Uterus (tissue), 4 donors: ENCODE measurements at places on chromosomes 16 and 17. TPM values are rescaled to one million over a fixed set of nuclear protein-coding genes. Genes with fewer than 3 reads are reported as not detected.

GRCh38 chr17:17225901-17226300 is 11.1 kb downstream of the FLCN start:
- no peak for DNase-seq

DNA sequence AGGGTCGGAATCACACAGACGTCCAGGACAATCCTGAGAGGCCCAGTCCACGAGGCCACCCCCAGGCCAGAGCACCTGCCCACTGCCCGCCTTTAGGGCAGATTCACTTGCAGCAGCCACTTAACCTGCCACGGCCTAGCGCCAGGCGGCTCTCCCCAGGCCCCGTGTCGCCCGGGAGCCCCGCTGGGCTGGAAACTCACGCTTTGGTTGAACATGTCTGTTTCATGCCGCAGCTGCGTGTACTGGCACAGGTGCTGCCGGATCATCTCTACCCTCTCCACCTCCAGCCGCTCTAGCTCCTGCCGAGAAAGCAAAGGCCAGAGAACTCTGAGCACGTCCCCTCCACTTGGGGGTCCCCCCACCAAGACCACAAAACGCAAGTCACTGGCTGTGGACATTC is 12.7 kb upstream of the RCVRN start:
- no peak for DNase-seq

- DNase-seq, result no peak
Measured at GRCh38 chr17:39639566-39640458, 2.9 kb downstream of the STARD3 start.

- DNase-seq, result no peak
Measured at GRCh38 chr17:36188891-36189306, 7.7 kb downstream of the CCL3L1 start.

- DNase-seq, result no peak
Measured at GRCh38 chr17:75576661-75577060, 10.9 kb upstream of the MYO15B start.

- peak; percentile 80 for DNase-seq
Measured at GRCh38 chr17:38454532-38454931, 26.3 kb downstream of the ARHGAP23 start.

The SGSH gene
- 38.8 TPM for total RNA-seq

The GRIN2A gene
- total RNA-seq, result 0.29 TPM

The NECAB2 gene
- total RNA-seq, result 1.4 TPM

The CRYBA1 gene
- not detected for total RNA-seq
